DMS53 (cell line): ENCODE measurements at places on chromosomes 1 and 21.

GRCh38 chr1:9907441-9907840, 2.6 kb downstream of the CTNNBIP1 start:
- no peak for DNase-seq

GRCh38 chr1:34055818-34056217, 109.2 kb downstream of the CSMD2 start:
- DNase-seq: no peak

DNA sequence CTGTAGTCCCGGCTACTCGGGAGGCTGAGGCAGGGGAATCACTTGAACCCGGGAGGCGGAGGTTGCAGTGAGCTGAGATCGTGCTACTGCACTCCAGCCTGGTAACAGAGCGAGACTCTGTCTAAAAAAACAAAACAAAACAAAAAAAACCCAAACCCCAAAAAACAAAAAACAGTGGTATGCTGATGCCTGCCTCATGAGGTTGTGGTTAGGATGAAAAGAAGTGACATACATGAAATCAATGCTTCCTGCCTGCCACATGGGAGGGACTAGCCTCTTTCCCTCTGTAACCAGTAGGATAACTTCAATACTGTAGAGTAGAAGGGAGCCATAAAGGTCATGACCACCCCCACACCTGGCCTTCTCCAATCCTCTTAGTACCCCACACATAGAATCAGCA, 55.2 kb downstream of the TENT5C start:
- DNase-seq: no peak

DNA sequence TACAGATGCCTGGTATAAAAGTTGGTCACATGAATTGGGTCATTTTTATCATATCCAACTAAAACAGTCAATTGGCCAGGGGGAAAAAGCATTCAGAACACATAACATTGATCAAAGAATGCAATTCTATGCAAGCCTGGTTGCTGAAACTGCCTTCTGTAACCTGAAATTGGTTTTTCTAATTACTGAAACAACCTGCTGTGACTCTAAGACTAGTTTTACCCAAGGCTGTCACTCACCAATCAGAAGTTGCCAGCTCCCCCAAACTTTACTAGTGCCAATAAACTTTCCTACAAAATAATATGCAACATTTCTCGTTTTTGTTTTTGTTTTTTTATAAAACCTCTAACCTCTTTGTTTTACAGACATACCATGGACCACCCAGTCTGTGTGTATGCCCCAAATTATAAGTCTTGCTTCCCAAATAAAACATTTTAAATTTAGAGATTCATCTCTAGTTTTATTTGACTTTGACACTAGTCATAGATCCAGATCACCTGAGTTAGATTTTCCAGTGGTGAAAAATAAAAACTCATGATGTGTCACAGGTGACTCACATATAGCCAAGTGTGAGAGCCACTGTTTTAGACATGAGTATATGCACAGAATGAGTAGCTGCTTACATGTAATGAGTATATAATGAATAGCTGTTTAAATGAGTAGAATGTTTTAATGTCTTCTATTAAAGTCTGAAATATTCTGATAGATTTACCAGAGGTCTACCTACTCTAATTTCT, 64.2 kb upstream of the CR2 start:
- peak; percentile 48 for DNase-seq

DNA sequence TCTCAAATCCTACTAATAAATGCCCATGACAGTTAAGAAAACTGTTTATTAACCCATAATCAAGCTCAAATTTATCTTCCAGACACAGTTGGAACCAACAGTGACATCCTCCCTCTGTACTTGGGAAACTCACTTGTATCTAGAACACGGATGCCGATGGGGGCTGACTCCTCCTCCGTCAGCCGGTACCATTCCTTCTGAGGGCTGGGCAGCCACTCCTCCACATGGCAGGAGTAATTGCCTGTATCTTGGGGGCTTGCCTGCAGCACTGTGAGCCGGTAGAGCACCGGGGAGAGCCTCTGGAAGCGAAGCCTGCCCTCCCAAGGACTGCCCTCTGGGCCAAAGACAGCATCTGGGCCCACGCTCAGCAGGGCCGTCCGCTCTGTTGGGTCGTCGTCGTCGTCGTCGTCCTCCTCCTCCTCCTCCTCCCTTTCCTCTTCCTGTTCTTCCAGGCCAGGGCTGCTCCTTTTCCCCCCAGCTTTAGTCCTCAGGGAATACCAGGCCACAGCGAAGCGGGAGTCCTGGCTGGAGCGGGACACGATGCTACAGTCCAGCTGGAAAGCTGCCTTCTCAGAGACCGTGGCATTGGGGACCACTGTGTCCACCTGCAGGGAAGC, 8.5 kb upstream of the CD58 start:
- DNase-seq: no peak

DNA sequence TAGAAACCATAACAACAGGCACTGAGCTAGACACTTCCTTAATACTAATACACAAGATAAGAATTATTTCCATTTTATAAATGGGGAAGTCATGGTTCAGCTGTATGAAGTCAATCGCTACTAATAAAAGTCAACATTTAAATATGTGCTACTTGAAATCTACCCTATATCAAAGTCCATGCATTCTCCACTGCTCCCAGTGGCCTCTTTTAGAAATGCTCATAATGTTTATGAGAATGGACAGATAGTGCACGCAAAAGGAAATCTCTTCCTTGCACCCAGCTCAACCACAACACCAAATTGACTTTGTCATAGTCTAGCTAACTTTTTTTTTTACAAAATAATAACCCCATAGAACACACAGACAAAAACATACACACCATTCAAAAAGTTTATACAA, 281.7 kb upstream of the CXADR start:
- peak; percentile 25 for DNase-seq

GRCh38 chr21:37319551-37319950, 47.0 kb upstream of the DYRK1A start:
- no peak for DNase-seq
